ENCODE measurements at places on chromosomes 4 and X. TPM values are rescaled to one million over a fixed set of nuclear protein-coding genes. Genes with fewer than 3 reads are reported as not detected.

- no peaks in the 10 kb centered on the region for H3K27me3 ChIP-seq
- no peak overlapping the region for H3K27ac ChIP-seq
- H3K36me3 ChIP-seq = no peaks in the 10 kb centered on the region
- DNase-seq = no peak
- no peaks in the 10 kb centered on the region for H3K4me1 ChIP-seq
- no peak overlapping the region for H3K4me3 ChIP-seq
These were observed 190.6 kb downstream of the FRAS1 start for GRCh38 chr4:78247536-78248285.

Gene ANKRD50
- 24.3 TPM for total RNA-seq

- H3K4me1 ChIP-seq = peaks cover 7% of the 10 kb centered on the region
- H3K4me3 ChIP-seq = no peak overlapping the region
- no peak overlapping the region for H3K27ac ChIP-seq
- H3K36me3 ChIP-seq = no peaks in the 10 kb centered on the region
- no peaks in the 10 kb centered on the region for H3K27me3 ChIP-seq
These were observed 46.6 kb downstream of the CLOCK start for GRCh38 chr4:55500072-55500471.

Gene VAMP7
- 40.4 TPM for total RNA-seq

GRCh38 chrX:41085878-41086626 is 807 bp downstream of the USP9X start:
- H3K27ac ChIP-seq = peak overlapping the region; percentile 98
- H3K4me1 ChIP-seq = peaks cover 4% of the 10 kb centered on the region
- DNase-seq = peak; percentile 54
- H3K4me3 ChIP-seq = peak overlapping the region; percentile 89

- H3K36me3 ChIP-seq = no peaks in the 10 kb centered on the region
- H3K4me1 ChIP-seq = no peaks in the 10 kb centered on the region
- no peak for DNase-seq
- H3K27ac ChIP-seq = no peak overlapping the region
- no peaks in the 10 kb centered on the region for H3K27me3 ChIP-seq
These were observed 10.2 kb downstream of the RGS12 start for GRCh38 chr4:3302786-3303564.

Gene UGT2B11
- total RNA-seq = not detected

Gene GUCY1A1
- total RNA-seq = 23.6 TPM

Gene ZNF280C
- total RNA-seq = 7.9 TPM

GRCh38 chr4:56783986-56784385 is 37.5 kb downstream of the SPINK2 start:
- no peaks in the 10 kb centered on the region for H3K36me3 ChIP-seq
- no peaks in the 10 kb centered on the region for H3K4me1 ChIP-seq
- H3K27ac ChIP-seq = no peak overlapping the region
- DNase-seq = no peak
- H3K4me3 ChIP-seq = no peak overlapping the region
- H3K27me3 ChIP-seq = no peaks in the 10 kb centered on the region

GRCh38 chr4:113209153-113209552 is 159.7 kb downstream of the ANK2 start:
- H3K27me3 ChIP-seq = no peaks in the 10 kb centered on the region
- H3K4me1 ChIP-seq = peaks cover 12% of the 10 kb centered on the region
- DNase-seq = no peak
- no peaks in the 10 kb centered on the region for H3K36me3 ChIP-seq

Gene CT55
- not detected for total RNA-seq

Gene CXCL9
- total RNA-seq = not detected

- no peaks in the 10 kb centered on the region for H3K4me1 ChIP-seq
- H3K4me3 ChIP-seq = no peak overlapping the region
- peak; percentile 15 for DNase-seq
- peaks cover 18% of the 10 kb centered on the region for H3K27me3 ChIP-seq
- H3K36me3 ChIP-seq = no peaks in the 10 kb centered on the region
- no peak overlapping the region for H3K27ac ChIP-seq
These were observed 121.0 kb upstream of the TEX13D start for GRCh38 chrX:124211312-124211942.

GRCh38 chr4:53500546-53500945 is 90.7 kb downstream of the LNX1 start:
- no peak overlapping the region for H3K27ac ChIP-seq
- DNase-seq = no peak
- H3K27me3 ChIP-seq = no peaks in the 10 kb centered on the region
- H3K4me3 ChIP-seq = no peak overlapping the region

DNA sequence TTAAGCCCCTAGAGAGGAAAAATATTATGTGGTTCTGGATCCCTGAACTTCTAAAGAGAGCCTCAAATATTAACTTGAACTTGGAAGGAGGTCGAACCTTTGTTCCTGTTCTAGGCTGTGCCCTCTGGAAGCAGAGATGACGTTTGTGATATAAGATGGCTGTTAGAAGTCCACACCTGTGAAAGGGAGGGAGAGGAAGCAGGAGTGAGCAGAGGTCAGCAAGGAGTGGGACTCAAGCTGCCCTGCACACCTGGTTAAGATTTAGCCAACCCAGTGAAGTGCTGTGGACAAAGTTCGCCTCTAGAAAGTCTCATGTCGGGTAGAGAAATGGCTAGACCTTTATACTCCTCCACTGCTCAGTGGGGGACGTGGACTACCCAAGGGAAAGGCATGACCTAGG is 566.2 kb downstream of the MID1IP1 start:
- no peak overlapping the region for H3K4me3 ChIP-seq
- peaks cover 73% of the 10 kb centered on the region for H3K27me3 ChIP-seq
- H3K27ac ChIP-seq = no peak overlapping the region
- no peak for DNase-seq
- no peaks in the 10 kb centered on the region for H3K4me1 ChIP-seq

DNA sequence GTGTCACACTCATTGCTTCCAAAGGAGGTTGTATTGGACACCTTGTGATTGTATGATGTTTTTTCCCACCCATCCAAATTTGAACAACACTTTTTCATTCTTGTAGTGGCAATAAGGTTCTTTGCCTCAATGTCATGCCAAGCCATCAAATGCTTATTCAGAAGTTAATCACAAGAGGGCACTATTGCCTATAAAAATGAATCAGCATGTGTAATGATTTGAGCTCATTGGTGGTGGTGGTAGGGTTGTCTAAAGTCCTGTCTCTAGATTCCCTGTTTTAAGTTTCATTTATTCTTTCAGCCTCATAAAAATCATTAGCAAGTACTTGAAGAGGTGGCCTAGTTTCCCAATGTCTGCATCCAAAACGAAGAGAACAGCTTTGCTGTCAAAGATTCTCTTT is 37.0 kb downstream of the IRS4 start:
- no peaks in the 10 kb centered on the region for H3K4me1 ChIP-seq
- no peak overlapping the region for H3K4me3 ChIP-seq
- H3K27ac ChIP-seq = no peak overlapping the region

- H3K27ac ChIP-seq = no peak overlapping the region
- DNase-seq = no peak
- no peaks in the 10 kb centered on the region for H3K27me3 ChIP-seq
- H3K4me3 ChIP-seq = no peak overlapping the region
- H3K36me3 ChIP-seq = no peaks in the 10 kb centered on the region
- no peaks in the 10 kb centered on the region for H3K4me1 ChIP-seq
These were observed 191.1 kb downstream of the KCTD8 start for GRCh38 chr4:44257461-44257860.

- H3K4me1 ChIP-seq = peaks cover 20% of the 10 kb centered on the region
- no peak overlapping the region for H3K27ac ChIP-seq
- DNase-seq = no peak
- no peak overlapping the region for H3K4me3 ChIP-seq
- no peaks in the 10 kb centered on the region for H3K36me3 ChIP-seq
- no peaks in the 10 kb centered on the region for H3K27me3 ChIP-seq
These were observed 22.2 kb downstream of the GUCY1A1 start for GRCh38 chr4:155688860-155689259.

Gene DUX4
- total RNA-seq = not detected

DNA sequence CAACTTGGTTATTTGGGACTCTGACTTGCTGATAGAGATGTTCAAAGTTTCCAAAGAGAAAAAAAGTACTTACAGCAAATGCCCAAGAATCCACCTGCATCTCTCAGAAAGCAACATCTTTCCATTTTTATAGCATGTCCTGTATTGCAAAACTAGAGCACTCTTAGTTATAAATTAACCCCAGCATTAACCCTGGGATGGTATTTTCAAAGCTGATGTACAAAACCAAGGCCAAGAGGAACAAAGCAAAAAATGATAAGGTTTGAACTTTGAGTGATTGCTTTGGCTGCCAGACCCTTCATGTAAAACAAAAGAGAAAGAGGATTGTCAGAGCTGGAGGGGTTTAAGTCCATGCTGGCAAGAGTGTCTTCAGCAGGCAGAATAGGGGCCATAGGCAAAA is at the start of gene SERPINA7:
SERPINA7 (minus strand) TSS at position 103 of the 400 bp plus-strand sequence. CDS start 1,669 bp downstream, outside the sequence.
- no peaks in the 10 kb centered on the region for H3K36me3 ChIP-seq
- no peak for DNase-seq
- no peaks in the 10 kb centered on the region for H3K4me1 ChIP-seq
- H3K27ac ChIP-seq = no peak within 1 kb of the TSS
- H3K27me3 ChIP-seq = peaks cover 20% of the 10 kb centered on the region
- no peak within 1 kb of the TSS for H3K4me3 ChIP-seq

- H3K27me3 ChIP-seq = no peaks in the 10 kb centered on the region
- no peaks in the 10 kb centered on the region for H3K4me1 ChIP-seq
- no peaks in the 10 kb centered on the region for H3K36me3 ChIP-seq
- H3K4me3 ChIP-seq = no peak overlapping the region
- H3K27ac ChIP-seq = no peak overlapping the region
These were observed 99.7 kb downstream of the TLL1 start for GRCh38 chr4:165972747-165973146.

Gene CSN2
- total RNA-seq = not detected

- no peaks in the 10 kb centered on the region for H3K36me3 ChIP-seq
- no peak overlapping the region for H3K27ac ChIP-seq
- no peaks in the 10 kb centered on the region for H3K4me1 ChIP-seq
- H3K27me3 ChIP-seq = no peaks in the 10 kb centered on the region
- no peak for DNase-seq
These were observed 158.1 kb downstream of the ATP10D start for GRCh38 chr4:47642985-47643760.

Gene TCEAL2
- total RNA-seq = not detected

All from Calu3 (cell line).